ENCODE measurements at places on chromosomes 4 and X.

- DNase-seq: no peak
Measured at GRCh38 chr4:134320048-134320447, 118.5 kb upstream of the PABPC4L start.

DNA sequence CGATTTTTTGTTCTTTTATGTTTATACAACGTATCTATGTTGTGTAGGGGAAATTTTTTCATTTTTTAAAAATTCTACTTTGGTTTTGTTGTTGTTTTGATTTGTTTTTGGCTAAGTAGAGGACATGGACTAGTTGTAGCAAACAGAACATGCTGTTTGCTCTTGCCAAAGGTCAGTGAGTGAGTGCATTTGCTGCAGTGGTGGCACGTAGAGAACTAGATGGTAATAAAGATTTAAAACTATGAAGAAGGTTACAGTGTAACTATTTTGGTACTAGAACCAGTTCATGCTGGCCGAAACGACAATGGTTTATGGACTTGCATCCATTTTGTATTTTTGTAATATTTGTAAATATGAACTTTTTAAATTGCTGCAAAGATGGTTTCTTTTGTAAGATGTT is 1.9 kb upstream of the SCML1 start:
- DNase-seq: no peak

GRCh38 chrX:104307341-104307740 is 52.6 kb upstream of the ESX1 start:
- no peak for DNase-seq

- DNase-seq: no peak
Measured at GRCh38 chrX:16826207-16826606, 39.9 kb downstream of the TXLNG start.

- DNase-seq: no peak
Measured at GRCh38 chr4:146998157-146998556, 52.5 kb upstream of the TTC29 start.

DNA sequence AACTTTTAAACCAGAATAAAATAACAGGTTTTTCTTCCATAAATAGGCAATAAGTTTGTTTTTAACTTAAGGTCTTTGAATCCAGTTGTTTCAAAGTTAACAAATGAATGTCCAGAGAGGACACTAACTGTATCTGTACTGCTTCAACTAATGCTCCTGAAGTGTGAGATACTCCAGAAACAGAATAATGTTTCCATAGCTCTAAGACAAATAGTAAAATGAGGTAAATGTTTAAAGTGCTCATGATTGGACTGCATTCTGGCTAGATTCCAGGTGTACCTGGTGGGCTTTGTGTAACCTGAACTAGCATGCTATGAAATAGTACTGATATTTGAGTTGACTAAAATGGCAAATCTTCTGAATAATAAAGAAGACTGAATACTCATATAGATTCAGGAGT is 51.7 kb downstream of the METTL14 start:
- DNase-seq: no peak

DNA sequence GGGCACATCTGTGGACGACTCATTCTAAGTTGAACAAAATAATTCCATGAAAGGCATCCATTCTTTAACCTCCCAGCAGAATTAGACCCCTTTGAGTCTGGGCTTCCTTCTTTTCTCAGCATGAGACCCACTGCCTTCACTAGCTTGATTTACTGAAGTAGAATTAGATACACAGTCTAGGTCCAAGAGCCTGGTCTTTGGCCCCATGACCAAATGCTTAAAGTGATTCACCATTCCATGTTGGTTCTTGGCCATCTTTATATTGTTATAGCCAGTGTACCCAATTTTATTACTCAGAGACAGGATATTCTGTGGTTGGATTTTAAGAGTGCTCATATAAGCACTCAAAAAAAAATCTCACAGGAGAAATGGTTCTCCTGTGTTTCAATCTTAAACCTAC is 155.3 kb upstream of the GPC4 start:
- no peak for DNase-seq
